ENCODE measurements at places on chromosomes 3 and 15. TPM values are rescaled to one million over a fixed set of nuclear protein-coding genes. Genes with fewer than 3 reads are reported as not detected.

SLC28A2 gene
- total RNA-seq = not detected

PPP4R2 gene
- 18.3 TPM for total RNA-seq

PYGO1 gene
- 2.2 TPM for total RNA-seq

SPINT1 gene
- total RNA-seq = 42.4 TPM

POTEB3 gene
- not detected for total RNA-seq

RETNLB gene
- total RNA-seq = not detected

KCNMB2 gene
- total RNA-seq = 0.69 TPM

IGSF11 gene
- 6.4 TPM for total RNA-seq

MKRN3 gene
- not detected for total RNA-seq

TMEM207 gene
- total RNA-seq = not detected

GHSR gene
- not detected for total RNA-seq

FETUB gene
- total RNA-seq = not detected

CRABP1 gene
- total RNA-seq = 0.60 TPM

SH2D7 gene
- 0.16 TPM for total RNA-seq

CORO2B gene
- total RNA-seq = 3.3 TPM
